ENCODE measurements at places on chromosomes 6 and 20.

DNA sequence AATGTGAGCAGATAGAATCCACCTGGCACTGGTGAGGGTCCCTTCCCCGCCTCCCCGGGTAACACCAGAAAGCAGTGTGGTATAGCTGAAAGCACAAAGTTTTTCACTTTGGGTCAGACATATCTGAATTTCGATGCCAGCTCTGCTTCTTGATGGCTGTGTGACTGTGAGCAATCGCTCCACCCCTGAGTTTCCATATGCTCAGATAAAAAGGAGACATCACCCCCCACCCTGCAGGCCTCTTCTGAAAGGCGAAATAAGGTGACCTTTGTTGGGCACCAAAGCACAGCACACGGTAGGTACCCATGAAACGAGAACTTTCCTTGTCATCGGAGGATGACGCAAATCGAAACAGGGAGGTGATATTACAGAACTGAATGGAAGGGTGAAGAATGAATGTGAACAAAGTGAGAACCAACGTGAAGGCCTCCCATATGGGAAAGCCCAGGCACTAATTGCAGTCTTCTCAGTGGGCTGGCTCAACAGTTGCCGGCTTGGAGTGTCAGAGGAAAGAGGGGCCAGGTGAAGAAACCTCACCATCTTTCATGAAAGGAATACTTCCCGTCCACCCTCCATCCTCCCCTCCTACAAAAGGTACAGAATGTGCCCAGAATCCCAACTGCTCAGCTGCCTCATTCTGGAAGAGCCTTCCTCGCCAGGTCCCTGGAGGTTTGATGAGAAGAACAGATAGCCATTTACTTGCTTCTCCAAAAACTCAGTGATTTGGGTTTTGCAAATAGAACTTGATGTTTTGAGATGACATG is 61.8 kb downstream of the NFATC2 start:
- H3K4me3 ChIP-seq, result no peak overlapping the region
- H3K27ac ChIP-seq, result no peak overlapping the region
- no peaks in the 10 kb centered on the region for H3K36me3 ChIP-seq
- H3K27me3 ChIP-seq, result no peaks in the 10 kb centered on the region
- DNase-seq, result no peak

GRCh38 chr6:1336246-1336843 is 24.4 kb downstream of the FOXQ1 start:
- H3K27me3 ChIP-seq, result peaks cover 4% of the 10 kb centered on the region
- H3K4me3 ChIP-seq, result no peak overlapping the region
- no peak for DNase-seq
- peaks cover 5% of the 10 kb centered on the region for H3K4me1 ChIP-seq
- no peak overlapping the region for H3K27ac ChIP-seq
- no peaks in the 10 kb centered on the region for H3K36me3 ChIP-seq

GRCh38 chr6:74166849-74167248 is 470.8 kb downstream of the CD109 start:
- H3K4me1 ChIP-seq, result no peaks in the 10 kb centered on the region
- DNase-seq, result no peak
- H3K27ac ChIP-seq, result no peak overlapping the region
- H3K27me3 ChIP-seq, result no peaks in the 10 kb centered on the region

GRCh38 chr6:137832110-137832509 is 34.9 kb upstream of the TNFAIP3 start:
- no peaks in the 10 kb centered on the region for H3K36me3 ChIP-seq
- H3K27me3 ChIP-seq, result no peaks in the 10 kb centered on the region
- no peak overlapping the region for H3K4me3 ChIP-seq
- DNase-seq, result no peak
- no peaks in the 10 kb centered on the region for H3K4me1 ChIP-seq

DNA sequence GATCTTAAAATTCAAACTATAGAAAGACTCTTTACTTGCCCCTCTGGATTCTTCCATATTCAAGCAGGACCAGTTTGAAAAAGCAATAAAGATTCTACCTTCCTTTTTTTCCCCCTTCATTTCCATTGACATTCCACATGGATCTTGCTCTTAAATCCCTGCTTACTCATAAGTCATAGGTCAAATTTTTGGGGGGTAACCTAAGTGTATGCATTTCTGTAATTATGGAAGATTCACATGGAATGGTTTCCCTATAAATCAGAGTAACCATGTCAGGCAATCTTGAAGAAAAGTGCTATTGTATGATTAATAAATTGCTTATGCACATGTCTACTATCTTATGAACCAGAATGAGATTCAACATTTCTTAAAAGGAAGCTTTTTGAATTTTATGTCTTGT is 551.0 kb downstream of the HAO1 start:
- H3K27ac ChIP-seq, result no peak overlapping the region
- H3K4me1 ChIP-seq, result no peaks in the 10 kb centered on the region
- H3K4me3 ChIP-seq, result no peak overlapping the region

Data from H1 (cell line).